ENCODE measurements at places on chromosomes 4 and X.

DNA sequence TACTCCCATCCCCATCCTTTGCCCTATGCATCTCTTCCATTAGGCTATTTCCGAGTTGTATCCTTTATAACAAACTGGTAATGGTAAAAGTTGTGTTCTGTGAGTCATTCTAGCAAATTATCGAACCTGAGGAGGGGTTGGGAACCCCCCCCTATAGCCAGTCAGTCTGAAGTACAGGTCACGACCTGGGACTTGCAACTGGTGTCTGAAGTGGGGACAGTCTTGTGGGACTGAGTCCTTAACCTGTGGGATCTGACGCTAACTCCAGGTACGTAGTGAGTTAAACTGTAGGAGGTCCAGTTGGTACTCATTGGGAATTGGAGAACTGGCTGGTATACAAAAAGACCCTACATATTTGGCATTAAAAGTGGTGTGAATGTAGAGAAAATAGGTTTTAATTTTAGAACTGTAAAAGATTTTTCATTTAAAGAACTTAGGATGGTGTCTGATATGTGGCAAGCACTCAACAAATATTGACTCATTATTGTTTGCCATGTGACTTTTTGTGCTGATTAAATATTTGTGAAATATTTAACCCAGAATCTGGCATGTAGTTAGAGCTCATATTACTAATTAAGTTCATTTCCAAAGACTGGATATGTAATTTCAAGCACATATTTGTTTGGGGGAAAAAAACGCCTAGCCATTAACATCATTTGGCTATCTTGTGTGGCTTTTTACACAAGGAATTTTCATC is 50.7 kb downstream of the CHST7 start:
- no peak for DNase-seq

- DNase-seq, result no peak
Observed at GRCh38 chr4:77159806-77160205, 2.8 kb downstream of the CCNG2 start.

GRCh38 chrX:16394290-16394689 is 227.0 kb downstream of the MAGEB17 start:
- DNase-seq, result peak; percentile 12

GRCh38 chr4:76585272-76585671 is 150.2 kb downstream of the SHROOM3 start:
- DNase-seq, result peak; percentile 86

DNA sequence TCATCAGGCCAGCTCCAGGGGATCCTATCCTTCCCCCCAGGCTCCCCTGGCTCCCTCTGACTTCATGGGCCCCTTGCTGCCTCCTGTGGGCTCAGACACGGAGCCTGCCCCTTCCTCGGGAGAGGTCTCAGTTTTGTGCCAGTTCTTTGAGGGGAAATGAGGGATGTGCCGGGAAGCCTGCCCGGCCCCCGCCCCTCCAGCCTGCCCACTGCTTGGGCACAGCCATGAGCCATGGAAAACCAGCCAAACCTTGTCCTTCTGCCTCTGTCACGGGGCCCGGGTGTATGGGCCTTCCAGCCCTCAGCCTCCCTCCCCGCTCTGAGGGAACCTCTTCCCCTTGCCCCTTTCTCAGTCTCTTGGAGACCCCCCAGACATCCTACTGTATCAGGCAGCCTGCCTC is 6.8 kb downstream of the BGN start:
- no peak for DNase-seq

DNA sequence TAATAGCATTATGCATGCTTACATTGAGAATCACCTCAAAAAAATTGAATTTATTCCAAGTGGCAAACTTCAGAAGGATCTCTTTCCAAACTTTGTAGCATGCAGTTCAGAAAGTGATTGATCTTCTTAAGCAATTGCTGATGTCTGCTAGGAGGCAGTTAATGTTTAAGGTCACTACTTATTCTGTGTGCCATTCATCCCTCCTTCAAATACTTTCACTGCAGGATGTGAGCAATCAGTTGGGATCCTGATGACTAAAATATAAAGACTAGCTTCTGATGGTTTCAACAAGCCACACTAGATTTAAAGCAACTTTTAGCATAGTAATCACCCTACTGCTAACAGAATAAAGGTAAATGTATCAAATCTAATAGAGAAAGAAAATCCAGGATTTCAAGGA is 414.1 kb downstream of the ADGRL3 start:
- DNase-seq, result peak; percentile 49

- no peak for DNase-seq
Observed at GRCh38 chr4:8694651-8695151, 102.1 kb downstream of the CPZ start.

DNA sequence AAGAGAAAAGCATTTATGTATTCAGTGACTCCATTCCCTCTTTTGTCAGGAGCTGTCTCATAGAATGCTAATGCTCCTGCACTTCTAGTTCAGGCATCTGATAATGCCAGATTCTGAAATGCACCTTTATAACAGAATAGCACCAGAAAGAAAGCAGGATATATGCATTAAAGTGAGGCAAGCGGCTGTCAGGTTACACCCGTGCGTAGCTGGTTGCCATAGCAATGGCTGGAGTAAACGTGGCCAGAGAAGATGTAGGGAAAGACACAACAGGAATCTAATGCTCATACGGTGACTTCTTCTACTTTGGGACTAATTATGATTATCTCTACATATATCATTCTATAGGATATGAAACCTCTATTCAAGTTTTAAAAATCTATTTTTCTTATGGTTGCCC is 5.9 kb downstream of the EMCN start:
- peak; percentile 20 for DNase-seq

- DNase-seq, result peak; percentile 28
Observed at GRCh38 chr4:153260132-153260531, 55.9 kb downstream of the TRIM2 start.

DNA sequence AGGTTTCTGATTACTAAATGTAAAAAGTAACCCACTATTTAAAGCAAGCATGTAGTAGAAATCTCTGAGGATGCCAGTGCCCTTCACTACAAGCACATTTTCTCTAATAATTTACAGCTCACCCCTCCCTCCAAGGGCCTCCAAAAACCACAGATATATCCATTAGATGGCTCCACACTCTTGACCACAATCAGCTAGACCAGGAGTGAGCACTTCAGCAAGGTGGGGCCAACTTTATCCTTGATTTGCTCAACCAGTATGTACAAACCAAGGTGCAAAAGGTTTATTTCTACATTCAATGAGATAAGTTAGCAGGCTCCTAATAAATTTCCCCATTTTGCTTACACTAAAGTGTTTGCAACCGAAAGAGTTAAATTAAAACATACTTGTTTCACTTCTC is 35.8 kb downstream of the RFC1 start:
- DNase-seq, result no peak
